ENCODE measurements at places on chromosomes 16 and 17. TPM values are rescaled to one million over a fixed set of nuclear protein-coding genes. Genes with fewer than 3 reads are reported as not detected.
A peak's percentile ranks its signal among the peaks of the same experiment; 100 is the strongest.

VAT1L gene
- 38.0 TPM for polyA plus RNA-seq

KRTAP2-1 gene
- not detected for polyA plus RNA-seq

- no peak for DNase-seq
Observed at GRCh38 chr16:85862476-85863383, 36.2 kb upstream of the IRF8 start.

GRCh38 chr16:79653373-79653891, 52.9 kb upstream of the MAF start:
- DNase-seq = peak; percentile 43

DNA sequence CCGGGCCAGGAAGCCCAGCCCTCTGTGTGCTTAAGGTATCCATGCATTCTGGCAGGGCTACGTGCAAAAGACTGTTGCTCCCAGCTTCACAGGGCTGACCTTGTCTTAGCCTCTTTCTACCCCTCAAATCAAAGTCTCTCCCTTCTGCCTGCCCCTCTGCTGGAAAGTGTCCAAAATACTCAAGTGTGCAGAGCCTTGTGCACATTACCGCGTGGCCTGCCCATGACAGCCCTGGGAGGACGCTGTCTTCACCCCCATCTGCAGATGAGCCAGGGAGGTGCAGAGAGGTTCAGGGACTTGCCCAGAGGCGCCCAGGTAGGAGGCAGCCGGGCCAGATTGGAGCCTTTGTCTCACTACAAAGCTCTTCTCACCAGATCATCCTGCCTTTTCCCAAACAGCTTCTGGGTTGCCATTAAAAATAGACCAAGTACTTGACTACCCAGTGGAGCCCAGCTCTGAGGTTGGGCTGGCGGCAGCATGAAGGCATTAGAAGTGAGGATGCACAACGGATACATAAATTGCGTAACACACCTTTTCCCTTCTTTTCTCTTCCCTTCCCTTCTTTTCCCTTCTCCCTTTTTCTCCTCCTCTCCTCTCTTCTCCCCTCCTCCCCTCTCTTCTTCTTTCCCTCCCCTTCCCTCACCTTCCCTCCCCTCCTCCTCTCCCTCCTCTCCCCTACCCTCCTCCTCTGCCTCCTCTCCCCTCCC, 3.5 kb downstream of the CACNG4 start:
- DNase-seq = no peak

DNA sequence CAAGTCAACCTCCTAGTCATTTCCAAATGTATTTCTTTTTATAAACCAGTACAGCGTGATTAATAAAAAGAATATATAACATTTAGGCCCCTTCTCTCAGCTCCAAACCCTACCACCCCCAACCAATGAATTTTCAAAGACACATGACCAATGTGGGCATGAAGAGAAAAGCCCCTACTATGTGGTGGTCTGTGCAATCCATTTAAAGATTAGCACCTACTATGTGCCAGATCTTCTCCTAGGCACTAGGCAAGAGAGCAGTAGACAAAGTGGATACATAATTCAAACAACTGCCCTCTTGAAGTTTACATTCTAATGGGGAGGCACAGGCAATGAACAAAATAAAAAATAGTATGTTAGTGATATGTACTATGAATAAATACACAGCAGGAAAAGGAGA, 19.4 kb downstream of the AXIN2 start:
- DNase-seq = no peak

XPO6 gene
- 95.5 TPM for polyA plus RNA-seq
